ENCODE measurements at places on chromosomes 1 and 21.
A peak's percentile ranks its signal among the peaks of the same experiment; 100 is the strongest.

DNA sequence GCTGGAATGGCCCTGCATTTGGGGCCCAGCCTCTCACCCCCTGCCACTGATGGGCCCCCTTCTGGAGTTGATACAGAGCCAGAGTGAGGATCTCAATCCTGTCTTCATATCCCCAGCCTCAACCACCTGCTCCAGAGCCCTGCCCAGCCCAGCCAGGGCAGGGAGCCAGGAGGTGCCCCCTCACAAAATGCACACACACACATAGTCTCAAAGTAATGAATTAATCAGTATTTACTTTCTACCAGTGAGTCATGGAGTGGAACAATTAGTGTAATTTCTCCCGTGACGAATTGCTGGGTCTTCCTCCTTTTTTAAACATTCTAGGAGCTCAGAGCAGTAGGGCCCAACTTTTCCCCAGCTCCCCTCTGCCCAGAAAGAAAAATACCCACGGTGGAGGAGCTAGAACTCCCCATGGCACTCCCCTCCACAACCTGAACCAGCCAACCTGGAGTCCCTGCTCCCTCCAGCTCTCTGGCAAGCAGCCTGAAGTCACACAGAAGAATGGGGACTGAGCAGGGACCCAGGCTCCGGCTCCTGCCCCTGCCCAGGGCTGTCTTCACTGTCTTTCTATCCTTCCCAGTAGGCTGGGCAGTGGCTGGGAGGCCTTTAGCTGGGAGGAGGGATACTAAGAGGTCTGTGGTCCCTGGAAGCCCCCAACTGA is 29.3 kb downstream of the SDC3 start:
- DNase-seq = no peak

- no peak for DNase-seq
Measured at GRCh38 chr21:33124889-33125288, 54.9 kb downstream of the OLIG1 start.

DNA sequence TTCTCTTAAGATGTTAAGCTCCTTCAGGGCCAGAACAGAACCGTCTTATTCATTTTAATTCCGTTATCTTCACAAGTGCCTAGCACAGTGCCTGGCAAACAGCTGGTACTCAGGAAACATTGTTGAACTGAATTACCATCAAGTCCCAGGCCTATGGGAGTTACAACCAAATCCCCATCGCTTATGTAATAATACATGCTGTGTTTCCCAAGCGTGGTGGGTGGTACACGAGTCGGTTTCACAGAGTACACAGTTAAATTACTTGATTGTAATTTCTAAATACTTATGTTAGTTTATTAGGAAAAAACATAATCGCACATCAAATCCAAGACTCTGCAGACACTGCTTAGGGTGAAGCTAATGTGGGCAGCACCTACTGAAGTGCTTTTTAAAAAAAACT is 1.0 kb downstream of the ANGEL2 start:
- DNase-seq = no peak

DNA sequence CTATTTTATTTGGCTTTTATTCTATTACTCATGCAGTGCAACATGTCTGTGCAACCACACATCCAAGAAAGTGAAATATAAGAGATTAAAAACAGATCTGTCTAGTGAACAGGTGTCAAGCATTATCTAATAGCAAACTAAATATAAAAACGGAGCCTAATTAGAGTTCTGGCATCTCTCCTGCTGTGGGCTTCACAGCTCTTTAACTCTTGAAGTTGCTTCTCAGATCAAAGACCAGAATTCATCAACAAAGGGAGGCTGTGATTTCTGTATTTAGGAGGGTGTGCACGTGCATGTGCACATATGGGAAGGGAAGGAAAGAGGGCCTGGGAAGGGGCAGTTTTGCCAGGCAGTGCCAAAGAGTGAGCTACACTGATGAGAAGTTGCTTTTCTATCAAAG is 81.0 kb downstream of the MIS18A start:
- DNase-seq = no peak

- no peak for DNase-seq
Measured at GRCh38 chr1:23953020-23953419, 6.6 kb upstream of the PNRC2 start.

DNA sequence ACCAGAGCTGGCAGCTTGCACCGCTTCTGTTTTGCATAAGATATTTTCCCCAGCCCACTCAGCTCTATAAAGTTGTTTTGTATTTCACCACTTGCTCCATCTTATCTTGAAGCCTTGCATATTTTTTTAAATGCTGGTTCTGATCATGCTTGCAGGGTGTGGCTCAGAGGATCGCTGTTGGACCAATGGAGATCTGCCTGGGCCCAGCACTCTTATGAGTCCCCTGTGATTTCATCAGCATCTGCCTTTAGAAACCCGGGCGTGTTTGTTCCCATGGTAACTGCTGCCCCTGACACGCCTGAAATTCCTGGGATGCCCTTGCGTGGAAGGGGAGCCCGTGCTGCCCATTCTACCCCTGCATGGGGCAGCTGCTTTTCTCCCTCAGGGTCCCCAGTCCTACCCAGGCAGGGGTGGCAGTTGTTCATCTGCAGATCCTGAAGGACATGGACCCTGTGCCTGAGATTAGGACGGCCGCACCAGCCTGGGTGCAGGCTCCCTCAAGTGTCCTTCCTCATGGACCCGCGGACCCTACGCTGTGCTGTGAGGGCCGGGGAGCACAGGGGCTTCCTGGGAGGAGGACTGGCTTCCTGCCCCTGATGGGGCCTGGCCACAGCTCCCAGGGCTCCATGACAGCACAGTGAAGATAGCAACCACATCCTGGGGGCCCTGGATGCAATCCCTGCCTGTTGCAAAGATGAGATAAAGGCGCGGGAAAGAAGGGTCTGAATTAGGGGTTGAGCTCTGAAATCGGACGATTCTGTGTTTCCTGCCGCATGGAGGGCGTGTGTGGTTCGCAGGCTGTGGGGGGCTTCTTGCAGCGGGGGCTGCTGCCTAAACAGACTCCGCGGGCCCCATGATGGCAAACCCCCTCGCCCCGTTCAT is 226.5 kb downstream of the SDCCAG8 start:
- no peak for DNase-seq

DNA sequence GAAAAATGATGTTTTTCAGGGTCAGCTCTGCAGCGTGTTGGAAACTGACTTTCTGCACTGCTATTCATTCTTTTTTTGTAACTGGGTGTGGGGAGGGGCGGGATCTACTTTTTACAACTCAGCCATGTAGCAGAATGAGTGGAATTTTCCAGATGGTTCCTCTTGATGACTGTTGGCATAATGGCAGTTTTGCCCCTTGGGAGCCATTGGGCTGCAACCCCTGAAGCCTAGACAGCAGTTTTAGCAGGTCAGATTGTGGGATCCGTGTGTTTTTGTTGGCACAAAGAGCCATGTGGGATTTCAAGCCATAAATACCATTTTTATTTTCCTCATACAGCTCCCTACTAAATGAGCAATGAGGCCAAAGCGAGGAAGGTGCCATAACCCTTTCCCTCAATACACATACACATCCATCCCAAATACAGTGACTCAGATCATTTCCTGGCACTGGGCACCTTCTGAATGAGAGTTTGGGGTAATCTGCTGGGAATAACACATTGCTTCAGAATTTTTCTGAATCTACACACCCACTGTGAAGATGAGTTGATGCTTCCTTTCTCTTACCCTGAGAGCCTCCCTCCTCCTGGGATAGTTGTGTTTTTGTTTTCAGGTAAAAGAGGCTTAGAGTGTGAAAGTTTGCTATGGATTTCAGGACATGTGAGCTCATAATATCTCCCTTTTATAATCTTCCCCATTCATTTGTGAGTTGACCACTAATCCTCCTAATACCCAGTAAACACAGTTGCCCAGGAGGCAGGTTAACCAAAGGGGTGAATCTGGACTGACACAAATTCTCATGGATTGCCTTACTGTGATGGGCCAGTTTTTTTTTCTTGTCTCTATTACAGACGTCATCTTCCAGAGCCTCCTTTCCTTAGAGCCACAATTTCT is 13.1 kb downstream of the S100A10 start:
- DNase-seq = no peak

DNA sequence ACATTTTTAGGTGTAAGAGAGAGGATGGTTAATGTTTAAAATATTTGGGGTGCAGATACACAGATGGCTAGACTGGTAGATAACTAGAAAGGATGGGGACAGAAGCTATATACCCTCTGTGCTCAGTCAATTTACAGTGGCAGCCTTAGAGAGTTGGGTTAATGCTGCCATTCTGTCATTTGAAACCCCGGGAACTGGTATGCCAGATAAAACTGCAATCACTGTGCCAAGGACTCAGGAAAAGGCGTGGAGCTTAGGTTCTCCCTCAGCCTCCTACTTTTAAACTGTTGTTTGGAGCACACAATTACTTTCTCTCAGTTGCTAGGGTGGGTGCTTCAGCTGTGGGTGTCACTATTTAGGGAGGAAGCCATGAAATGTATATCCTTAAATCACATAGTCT is 90.0 kb upstream of the HNRNPU start:
- DNase-seq = peak; percentile 26

GRCh38 chr21:16002874-16003466 is 273.2 kb downstream of the USP25 start:
- no peak for DNase-seq

DNA sequence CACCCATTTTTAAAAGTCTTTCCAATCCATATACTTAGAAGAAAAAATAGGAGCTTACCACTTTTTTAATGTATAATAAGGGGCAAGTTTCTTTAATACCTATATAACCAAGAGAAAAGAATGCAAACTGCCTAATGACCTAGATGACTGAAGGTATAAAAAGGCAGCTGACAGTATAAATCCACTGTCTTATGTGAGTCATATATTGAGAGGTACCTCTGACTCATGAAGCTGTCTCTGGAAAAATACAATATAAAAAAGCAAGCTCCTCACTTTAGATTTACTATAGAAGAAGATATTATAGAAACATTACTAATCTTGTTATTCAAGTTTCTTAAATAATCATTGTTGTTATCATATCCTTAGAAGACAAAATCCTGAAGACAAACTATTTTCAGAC is 144.2 kb downstream of the VAV3 start:
- DNase-seq = no peak

GRCh38 chr1:157739229-157739901 is 37.6 kb downstream of the FCRL2 start:
- DNase-seq = no peak

DNA sequence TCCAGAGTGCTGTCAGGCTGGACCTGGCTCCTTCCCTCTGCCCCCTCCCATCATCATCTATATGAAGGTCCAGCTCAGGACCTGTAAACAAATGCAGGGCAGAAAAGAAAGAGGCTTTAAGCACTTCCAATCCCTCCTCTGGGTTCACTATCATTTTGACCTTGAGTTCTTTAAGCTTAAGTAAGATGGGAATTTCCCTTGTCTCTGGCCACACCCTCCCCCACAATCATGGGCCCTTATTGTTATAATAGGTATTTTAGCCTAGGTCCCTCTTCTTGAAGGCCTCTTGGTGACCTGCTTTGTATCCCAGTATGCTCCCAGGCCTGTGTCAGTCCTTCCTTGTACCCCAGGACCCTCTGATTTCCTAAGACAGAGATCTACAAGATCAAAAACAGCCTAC is 45.1 kb upstream of the EPS15 start:
- DNase-seq = no peak

DNA sequence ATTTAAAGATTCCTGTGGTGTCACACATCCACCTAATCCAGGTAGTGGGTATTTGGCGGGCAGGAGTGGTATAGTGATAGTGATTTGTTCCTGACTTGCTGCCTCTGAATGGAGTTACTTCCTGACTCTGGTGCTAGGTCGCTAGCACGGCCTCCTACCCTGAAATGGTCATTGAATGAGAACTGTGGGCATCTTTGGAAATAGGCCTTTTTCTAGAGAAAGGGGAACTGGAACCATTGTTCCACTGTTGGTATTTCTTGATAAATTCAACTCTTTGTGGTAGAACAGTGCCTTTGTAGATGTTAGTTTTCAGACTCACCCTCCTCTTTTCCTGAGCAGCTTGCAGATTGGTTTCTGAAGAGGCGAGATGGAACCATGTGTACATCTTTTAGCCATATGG is 1.5 kb downstream of the QSOX1 start:
- DNase-seq = no peak

DNA sequence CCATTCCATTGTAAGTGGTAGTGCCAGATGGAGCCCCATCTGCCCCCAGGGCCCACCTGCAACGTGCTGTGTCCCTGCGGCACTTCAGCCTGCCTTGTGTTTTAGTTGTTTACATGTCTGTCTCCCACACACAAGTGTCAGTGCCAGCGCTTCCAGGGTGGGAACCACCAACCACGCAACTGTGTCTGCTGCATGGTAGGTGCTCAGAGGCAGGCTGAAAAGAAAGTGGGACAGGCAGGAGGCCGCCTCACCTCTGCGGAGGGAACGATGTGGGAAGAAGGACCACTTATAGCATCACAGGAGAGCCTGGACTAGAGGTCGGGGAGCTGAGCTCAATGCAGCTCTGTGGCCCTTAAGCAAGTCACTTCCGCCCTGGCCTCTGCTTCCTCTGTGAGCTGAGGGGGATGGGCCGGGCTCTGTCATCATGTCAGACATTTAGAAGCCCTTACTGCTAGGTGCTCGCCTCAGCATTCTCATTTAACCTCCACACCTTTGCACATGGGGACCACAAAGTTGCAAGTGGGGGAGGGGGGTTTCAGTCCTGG is 17.9 kb downstream of the SLC9A1 start:
- no peak for DNase-seq

- no peak for DNase-seq
Measured at GRCh38 chr1:230548357-230548756, 93.9 kb upstream of the COG2 start.

GRCh38 chr1:77825131-77825709 is 45.8 kb downstream of the MIGA1 start:
- no peak for DNase-seq

DNA sequence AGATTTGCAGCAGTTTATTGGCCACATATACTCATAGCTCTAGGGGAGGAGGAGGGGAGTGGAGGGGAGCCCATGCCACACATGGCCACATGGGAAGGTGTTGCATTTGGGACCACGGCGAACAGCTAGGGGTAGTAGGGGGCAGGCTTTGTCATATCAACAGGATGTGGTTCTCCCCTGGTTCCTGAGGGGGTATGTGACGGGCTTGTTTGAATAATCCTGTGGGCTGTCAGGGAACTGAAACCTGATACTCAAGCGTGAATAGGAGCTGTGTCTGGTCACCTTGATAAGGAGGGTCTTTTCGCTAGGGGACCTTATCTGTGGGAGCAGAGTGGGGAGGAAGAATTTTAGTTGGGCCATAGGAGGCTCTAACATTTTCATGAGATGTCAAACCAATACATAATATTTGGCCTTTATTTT is 264.7 kb downstream of the CTH start:
- DNase-seq = no peak

- no peak for DNase-seq
Measured at GRCh38 chr1:116997066-116997465, 4.5 kb upstream of the CD101 start.

- no peak for DNase-seq
Measured at GRCh38 chr1:85274969-85275453, 1.4 kb downstream of the BCL10 start.

All from H1 (cell line).